ENCODE measurements at places on chromosomes 2 and 18.

- DNase-seq = no peak
These were observed 123.4 kb upstream of the EPC2 start for GRCh38 chr2:148521181-148521580.

DNA sequence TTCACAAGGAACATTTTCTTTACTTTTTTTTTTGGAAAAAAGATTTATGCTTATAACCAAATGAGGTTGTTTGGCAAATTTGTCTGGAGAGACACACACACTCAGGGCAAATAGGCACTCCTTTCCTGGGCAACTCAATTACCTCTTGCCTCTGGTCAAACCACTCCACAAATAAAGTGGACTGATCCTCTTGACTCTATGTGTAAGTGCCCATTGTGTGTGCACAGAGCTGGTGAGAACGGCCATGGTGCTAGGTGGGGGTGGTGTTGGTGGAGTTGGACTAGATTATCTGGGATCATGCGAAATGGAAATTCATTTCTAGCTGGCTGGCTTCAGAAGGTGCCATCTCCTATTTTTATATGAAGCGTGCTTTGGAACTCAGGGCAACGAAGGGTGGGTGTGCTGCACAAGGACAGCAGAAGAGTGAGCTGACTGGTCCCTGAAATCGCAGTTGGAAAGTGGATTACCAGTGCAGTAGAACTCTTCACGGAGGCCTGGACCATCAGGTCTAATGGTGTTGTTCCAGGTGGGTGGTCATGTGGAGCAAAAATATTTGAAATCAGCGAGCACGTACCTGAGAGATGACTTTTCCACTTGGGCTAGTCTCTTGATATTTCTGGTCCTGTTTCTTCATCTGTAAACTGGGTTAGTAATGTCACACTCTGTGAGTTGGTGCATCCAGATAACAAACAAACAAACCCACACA, 149.9 kb downstream of the RPIA start:
- DNase-seq = no peak

- peak; percentile 20 for DNase-seq
These were observed 52.2 kb upstream of the CAB39 start for GRCh38 chr2:230660294-230661060.

DNA sequence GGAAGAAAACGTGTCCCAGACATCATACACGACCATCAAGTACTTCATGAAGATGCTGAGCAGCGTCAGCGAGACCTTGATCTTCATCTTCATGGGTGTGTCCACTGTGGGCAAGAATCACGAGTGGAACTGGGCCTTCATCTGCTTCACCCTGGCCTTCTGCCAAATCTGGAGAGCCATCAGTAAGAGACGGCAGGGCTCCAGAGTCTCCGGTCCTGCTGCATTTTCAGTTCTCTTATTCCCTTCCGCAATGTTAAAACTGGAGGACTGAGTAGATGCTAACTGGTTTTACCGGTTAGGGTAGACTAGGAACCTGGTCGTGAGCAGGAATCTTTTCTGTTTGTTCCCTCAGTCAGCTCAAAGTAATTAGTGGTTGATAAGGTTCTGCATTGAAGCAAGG, 32.3 kb downstream of the SLC9A4 start:
- no peak for DNase-seq

GRCh38 chr2:18495058-18495457, 65.4 kb downstream of the RDH14 start:
- no peak for DNase-seq

GRCh38 chr18:58338961-58339592, 289.8 kb downstream of the ALPK2 start:
- DNase-seq = no peak

- DNase-seq = no peak
These were observed 30.7 kb upstream of the PPM1B start for GRCh38 chr2:44137872-44138551.

- DNase-seq = peak; percentile 75
These were observed at the start of gene PKDCC for GRCh38 chr2:42047488-42048298. PKDCC (plus strand) TSS chr2:42048021; CDS start chr2:42048200, 179 bp downstream.

DNA sequence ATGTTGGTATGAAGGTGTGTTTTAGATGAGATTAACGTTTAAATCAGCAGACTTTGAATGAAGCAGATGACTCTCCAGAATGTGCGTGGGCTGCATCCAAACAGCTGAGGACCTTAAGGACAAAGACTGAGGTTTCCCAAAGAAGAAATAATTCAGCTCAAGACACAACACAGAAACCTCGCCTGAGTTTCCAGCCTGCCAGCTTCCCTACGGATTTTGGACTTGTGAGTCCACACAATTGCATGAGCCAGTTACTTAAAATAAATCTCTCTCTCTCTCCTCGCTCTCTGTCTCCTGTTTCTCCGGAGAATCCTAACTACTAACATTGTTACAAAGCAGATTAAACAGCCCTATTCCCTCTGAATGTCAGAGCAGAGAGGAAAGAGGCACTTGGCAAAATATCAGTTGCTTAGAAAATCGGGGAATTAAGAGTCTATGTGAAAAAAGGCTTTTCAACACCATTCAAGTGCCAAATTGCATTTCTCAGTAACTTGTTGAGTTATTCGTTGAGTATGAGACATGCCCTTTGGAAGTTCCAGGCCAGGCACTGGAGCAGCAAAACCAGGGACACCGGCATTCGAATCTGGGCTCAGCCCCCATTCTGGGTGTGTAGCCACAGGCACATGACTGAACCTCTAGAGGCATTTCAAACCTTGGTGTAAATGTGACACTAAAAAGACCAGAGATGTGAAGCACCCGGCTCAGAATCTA, 174.6 kb upstream of the PID1 start:
- no peak for DNase-seq

DNA sequence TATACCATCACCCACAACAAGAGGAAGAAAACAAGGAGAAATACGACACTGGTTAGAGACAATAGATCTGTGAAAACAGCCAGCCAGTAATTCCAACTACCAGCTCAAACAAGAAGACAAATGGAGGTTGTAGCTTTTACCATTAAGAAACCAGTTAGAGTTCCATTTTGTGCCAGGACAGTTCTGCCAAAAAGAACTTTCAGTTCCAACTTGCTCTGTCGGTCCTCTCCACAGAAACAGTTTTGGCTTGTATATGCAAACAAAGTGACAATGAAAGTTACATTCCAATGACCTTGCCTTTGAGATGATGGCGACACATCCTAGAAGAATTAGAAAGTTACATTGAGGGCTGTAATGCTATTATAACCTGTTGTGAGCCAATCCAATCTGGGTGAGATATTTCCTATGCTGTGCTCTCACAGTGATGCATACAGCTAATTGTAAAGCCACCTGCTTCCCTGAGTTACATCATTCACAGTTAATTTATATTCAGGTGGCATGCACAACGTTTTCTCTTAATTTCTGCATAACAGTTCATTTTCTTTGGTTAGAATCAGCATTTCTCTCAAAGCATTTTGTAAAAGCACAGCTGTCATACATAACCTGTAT, 1378.4 kb upstream of the PIK3C3 start:
- DNase-seq = no peak

- DNase-seq = no peak
These were observed 6.0 kb downstream of the GPC1 start for GRCh38 chr2:240441326-240441992.

GRCh38 chr2:84919885-84920580, 14.6 kb downstream of the TMSB10 start:
- DNase-seq = peak; percentile 97

DNA sequence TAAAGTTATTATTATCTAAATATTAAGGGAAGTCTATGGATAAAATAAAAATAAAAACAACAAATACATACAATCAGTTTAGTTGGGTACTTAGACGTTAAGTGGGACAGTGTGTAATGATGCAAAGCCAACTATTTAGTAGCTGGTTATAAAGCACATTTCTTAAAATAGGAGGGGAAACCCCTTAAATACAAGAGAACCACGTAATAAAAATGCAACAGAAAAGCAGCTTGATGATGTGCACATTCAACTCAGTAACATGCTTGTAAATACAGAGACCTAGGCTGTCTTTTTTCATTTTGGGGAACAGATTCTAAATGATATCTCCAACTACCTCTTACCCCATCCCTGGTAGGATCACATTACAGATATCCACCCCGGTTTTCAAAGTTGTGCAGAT, 134.3 kb upstream of the AQP4 start:
- no peak for DNase-seq

DNA sequence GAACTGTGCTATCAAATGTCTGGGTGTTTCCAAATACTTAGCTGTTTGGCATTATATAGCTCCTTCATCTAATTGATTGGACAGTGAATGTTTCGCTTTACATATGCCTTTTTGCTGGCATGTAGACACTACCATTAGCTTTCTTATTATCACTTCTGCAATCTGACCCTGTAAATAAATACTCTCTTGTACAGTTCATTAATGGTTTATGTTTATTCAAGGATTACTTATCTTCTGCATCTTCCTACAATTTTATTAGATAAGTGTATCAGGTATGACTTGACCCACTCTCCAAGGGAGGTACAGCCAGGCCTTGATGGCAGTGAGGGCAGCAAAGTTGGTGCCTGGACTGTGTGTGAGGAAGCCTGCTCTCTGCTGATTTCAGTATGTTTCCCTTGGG, 614.1 kb upstream of the SETBP1 start:
- DNase-seq = no peak

GRCh38 chr2:42421601-42422239, 60.7 kb upstream of the COX7A2L start:
- no peak for DNase-seq

GRCh38 chr18:59656373-59656887, 40.8 kb downstream of the CCBE1 start:
- no peak for DNase-seq

DNA sequence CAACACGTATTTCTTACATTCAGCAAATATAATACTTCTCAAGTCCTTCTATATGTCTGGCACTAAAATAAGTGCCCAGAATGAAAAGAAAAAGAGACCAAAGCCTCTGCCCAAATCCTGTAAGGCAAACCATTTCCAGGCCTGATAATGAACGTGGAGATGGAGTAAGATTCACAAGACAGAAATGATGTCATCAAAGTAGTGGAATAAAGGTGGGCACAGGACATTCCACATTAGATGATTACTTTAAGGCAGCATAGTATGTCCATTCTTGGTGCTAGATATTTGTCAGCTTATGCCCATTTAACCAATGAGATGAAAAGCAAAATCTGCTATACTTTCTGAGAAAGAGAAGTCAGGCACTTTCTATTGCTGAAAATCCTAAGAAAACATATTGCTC, 38.5 kb downstream of the CNTNAP5 start:
- DNase-seq = no peak

DNA sequence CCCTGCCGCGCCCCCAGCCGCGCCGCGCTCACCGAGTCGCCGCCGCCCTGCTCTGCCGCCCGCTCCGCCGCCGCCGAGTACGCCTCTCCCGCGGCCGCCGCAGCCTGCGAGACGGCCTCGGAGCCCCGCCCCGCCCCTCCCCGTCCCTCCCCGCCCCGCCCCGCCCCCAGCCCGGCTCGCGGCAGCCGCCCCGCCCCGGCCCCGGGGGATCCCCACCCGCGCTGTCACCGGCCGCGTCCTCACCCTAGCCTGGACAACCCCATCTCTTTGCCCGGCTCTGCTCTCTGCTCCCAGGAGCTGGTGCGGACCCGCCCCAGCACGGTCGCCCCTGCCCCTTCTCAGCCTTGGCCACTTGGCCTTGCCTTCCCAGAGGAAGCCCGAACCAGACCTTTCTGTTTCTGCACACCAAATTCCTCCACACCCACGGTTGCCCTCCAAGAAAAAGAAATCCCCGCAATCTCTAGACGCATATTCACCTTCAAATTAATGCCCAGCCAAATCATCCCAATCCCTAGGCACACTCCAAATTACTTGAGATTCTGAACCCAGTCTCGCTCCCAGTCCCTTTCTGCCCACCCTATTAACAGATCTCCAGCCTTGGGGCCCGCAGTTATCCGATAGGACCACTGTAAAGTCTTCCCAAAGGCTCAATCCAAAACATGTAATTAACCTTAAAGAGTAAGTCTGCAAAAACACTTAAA, at the start of gene CYRIA:
Gene CYRIA (minus strand): TSS at position 87 of the 701 bp plus-strand sequence. CDS start 77,715 bp downstream, outside the sequence.
- peak; percentile 72 for DNase-seq

GRCh38 chr18:59453468-59453961, 94.5 kb upstream of the LMAN1 start:
- no peak for DNase-seq

DNA sequence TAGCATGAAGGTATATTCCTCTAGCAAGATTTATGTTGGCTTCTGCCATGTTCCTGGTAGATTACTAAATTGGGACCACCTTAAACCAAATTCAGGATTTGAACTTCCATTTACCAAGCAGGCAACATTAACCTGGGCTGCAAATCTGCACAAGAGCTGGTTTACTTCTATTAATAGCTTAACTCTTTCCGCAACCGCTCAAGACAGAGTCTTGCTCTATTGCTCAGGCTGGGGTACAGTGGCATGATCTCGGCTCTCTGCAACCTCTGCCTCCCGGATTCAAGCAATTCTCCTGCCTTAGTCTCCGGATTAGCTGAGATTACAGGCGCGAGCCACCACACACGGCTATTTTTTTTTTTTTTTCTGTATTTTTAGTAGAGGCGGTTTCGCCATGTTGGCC, 8.4 kb downstream of the MARCHF7 start:
- no peak for DNase-seq

All from lung microvascular endothelial cell (primary cell).